ENCODE measurements at places on chromosomes 5 and 9. TPM values are rescaled to one million over a fixed set of nuclear protein-coding genes. Genes with fewer than 3 reads are reported as not detected.

The ANKRD20A1 gene
- 0.16 TPM for total RNA-seq

The PCDHGC3 gene
- 55.5 TPM for total RNA-seq

The HAVCR2 gene
- 3.3 TPM for total RNA-seq

The TOR2A gene
- 1.7 TPM for total RNA-seq

The CYLC2 gene
- not detected for total RNA-seq

The GKAP1 gene
- total RNA-seq = 0.43 TPM

The NUTM2G gene
- total RNA-seq = not detected

The S1PR3 gene
- 14.2 TPM for total RNA-seq

The BTNL8 gene
- not detected for total RNA-seq

The PAX5 gene
- not detected for total RNA-seq

The F12 gene
- 0.63 TPM for total RNA-seq

The SPAG8 gene
- total RNA-seq = 1.5 TPM

The CHSY3 gene
- 1.3 TPM for total RNA-seq

The SNCAIP gene
- 0.16 TPM for total RNA-seq

The FIBCD1 gene
- total RNA-seq = 9.3 TPM

The SUSD1 gene
- total RNA-seq = 18.4 TPM

The CNTNAP3 gene
- total RNA-seq = 3.5 TPM

Data from bronchial smooth muscle cell (primary cell).